ENCODE measurements at places on chromosomes 6 and 20.

- no peak for DNase-seq
Measured at GRCh38 chr6:20370393-20370792, 31.3 kb upstream of the E2F3 start.

DNA sequence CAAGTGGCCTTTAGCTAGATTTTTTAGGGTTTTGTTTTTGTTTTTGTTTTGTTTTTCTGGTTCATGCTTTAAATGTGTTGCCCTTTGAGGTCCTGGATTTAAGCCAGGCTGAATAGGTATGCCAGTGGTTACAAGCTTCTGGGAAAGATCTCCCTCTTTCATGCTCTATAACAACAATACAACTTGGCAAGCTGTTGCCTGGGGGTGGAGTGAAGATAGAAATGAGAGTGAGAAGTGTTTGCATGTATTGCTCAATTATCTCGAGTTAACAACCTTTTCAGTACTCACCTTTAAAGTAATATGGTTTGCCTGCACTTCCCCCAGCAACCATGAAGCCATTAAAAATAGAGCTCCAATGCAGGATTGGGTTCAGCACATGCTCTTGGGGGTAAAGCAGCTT is 19.2 kb upstream of the HAO1 start:
- no peak for DNase-seq

DNA sequence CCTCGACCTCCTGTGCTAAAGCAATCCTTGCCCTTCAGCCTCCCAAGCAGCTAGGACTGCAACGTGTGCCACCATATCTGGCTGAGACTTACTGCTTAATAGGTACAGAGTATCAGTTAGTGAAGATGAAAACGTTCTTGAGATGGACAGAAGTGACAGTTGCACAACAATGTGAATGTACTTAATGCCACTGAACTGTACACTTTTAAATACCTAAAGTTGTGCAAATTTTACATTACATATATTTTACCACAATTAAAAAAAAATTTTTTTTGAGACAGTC is 25.9 kb downstream of the NUDT3 start:
- no peak for DNase-seq

DNA sequence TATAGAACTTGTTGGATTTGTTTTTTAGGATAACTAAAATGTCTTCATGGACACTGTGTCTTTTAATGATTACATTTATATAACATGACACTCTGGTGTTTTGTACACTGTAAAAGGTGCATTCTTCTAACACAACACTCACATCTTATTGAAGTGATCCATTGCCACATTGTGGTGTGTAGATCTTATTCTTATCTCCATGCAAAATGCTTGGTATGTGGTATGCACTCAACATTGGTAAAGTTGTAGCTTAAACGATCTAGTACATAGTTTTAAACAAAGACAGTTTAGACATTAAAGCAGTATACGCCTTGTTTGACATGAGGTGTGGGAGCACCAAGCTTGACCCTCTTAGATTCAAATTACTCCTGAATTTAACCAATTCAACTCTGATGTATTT is 84.7 kb downstream of the SASH1 start:
- DNase-seq: no peak

- no peak for DNase-seq
Measured at GRCh38 chr20:43669332-43669731, 2.4 kb downstream of the MYBL2 start.
